DND-41 (cell line): ENCODE measurements at places on chromosomes 7 and 10.
A peak's percentile ranks its signal among the peaks of the same experiment; 100 is the strongest.

DNA sequence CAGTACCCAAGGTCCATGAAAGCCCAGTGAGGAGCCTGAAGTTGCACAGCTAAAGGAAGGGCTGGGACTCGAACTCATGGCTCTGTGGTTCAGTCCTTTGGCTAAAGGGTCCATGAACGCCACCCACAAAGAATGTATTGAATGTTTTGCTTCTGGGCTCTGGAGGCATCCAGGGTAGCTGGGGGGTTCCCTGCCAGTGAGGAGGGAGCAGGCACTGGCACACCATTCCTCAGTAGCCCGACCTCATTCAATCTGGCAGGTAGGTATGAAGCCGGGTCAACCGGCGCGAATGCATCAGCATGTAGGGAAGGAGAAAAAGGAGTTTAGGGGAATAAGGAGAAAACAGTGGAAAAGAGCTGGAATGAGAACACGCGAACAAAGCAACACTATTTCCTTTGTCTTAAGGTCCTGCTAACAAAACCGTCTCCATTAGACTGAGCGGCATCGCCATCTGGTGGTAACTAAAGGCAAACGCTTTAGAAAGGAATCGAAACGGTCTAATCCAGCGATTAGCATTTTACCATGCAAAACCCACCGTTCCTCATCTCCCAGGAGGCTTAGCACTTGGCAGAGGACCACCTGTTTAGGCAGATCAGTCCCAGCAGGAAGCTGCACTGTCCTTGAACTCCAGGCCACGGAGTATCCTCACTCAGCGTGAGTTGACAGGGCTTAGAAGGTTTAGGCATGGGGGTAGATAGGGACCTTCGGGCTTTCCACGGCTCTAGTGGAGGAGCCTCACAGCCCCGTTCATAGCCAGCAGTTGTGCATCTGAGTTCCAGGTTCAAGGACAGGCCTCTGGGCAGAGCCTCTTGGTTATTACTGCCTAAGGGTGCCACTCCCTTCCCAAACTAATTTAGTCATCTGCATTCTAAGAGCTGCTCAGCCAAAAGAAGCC lies 122.8 kb downstream of the UBE2H start:
- peak; percentile 64 for DNase-seq

- no peak for DNase-seq
Measured at GRCh38 chr10:77907900-77908717, 18.4 kb downstream of the DLG5 start.

DNA sequence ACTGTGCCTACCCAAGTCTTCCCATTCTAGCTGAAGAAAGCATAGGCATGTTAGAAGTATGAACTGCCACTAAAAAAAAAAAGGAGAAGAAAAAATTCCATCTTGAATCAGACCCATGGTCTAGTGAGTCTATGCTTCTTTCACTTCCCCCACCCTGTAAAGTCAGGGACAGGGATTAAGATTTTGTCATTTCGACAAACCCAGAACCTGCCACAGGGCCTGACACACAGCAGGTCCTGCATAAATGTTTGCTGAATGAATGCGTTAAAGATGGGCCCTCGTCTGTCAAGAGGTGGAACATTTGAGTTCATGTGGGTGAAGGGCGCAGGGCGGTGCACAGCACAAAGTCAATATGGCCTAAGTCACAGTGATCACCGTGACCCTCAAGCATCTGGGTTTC lies 4.9 kb downstream of the HIPK2 start:
- DNase-seq = no peak

GRCh38 chr7:105662998-105663397 lies 81.7 kb upstream of the EFCAB10 start:
- no peak for DNase-seq

- DNase-seq = no peak
Measured at GRCh38 chr7:101553018-101553770, 75.9 kb downstream of the MYL10 start.

- no peak for DNase-seq
Measured at GRCh38 chr7:102000123-102000522, 182.7 kb downstream of the CUX1 start.

- DNase-seq = no peak
Measured at GRCh38 chr10:96507044-96507443, 6.7 kb downstream of the TLL2 start.

- DNase-seq = no peak
Measured at GRCh38 chr7:20954711-20955619, 168.3 kb upstream of the SP8 start.

- peak; percentile 64 for DNase-seq
Measured at GRCh38 chr10:35409094-35409582, 72.8 kb downstream of the CCNY start.

- DNase-seq = no peak
Measured at GRCh38 chr10:72322280-72323058, 32.2 kb downstream of the DNAJB12 start.

DNA sequence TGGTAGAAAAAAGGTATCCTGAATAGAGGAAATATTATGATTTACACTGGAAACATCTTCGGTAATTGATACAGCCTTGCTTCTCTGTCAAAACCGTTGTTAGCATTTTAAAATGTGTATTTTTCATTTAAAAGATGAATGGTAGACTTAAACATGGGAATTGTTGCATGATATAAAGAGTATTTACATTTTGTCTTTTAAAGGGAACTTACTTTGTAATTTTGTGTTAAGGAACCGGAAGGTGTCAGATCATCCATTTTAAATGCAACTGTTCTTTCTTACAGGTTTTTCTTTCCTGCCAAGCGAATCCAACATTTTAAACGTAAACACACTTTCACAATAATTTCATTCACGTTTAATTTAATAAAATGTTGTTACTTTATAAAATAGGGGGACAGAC lies 1.8 kb upstream of the IGF2BP3 start:
- DNase-seq = no peak

DNA sequence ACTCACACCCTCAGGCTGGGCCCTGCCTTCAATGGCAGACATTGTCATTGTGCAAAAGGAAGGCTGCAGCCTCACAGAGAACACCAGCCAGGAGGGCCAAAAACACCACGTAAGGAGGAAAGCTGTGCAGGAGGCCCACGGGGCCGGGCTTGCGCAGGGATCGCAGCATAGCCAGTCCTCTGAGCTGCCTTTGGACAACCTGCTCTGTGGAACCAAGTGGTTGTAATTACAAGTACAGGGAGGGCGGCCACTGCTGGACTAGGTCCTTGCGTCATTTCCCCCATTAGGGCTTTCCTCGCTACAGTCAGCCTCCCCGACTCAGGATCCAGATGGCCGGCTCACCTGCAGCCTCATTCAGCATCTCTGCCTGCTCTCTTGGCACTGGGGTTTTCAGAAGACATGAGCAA lies 66.9 kb downstream of the FAM53B start:
- no peak for DNase-seq

DNA sequence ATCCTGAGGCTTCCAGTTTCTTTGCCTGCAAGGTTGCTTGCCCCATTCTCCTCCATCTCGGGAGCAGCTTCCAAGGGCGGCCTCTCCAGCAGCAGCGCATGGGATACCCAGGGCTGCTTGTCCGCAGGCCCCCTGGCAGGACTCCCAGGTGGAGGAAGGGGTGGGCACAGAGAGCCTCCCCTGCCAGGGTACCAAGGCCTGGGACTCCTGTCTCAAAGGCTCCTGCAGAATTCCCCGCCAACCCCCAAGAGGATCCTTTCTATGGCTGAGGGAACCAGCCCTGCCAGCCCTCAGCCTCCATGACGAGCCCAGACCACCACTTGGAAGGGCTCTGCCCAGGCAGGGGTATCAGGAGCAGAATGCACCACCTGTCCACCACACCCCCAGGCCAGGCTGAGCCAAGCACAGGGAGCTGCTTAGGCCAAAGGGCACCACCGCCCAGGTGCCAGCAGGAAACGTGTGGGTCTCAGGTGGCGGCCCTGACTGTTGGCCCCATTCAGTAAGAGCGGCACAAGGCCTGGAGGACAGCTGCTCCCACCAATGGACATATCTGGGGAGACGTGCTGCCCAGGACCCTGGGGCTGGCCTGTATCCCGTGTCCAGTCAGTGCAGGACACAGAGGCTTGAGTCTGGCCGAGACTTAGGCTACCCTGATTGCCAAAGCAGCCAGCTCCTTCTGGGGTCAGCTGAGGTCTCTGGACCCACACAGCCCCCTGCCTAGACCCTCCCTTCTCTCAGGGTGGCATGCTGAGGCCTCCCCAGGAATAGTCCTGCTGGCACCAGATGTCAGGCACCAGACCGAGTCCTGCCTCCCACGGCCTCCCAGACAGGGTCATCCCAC lies 33.8 kb upstream of the INPP5A start:
- no peak for DNase-seq

DNA sequence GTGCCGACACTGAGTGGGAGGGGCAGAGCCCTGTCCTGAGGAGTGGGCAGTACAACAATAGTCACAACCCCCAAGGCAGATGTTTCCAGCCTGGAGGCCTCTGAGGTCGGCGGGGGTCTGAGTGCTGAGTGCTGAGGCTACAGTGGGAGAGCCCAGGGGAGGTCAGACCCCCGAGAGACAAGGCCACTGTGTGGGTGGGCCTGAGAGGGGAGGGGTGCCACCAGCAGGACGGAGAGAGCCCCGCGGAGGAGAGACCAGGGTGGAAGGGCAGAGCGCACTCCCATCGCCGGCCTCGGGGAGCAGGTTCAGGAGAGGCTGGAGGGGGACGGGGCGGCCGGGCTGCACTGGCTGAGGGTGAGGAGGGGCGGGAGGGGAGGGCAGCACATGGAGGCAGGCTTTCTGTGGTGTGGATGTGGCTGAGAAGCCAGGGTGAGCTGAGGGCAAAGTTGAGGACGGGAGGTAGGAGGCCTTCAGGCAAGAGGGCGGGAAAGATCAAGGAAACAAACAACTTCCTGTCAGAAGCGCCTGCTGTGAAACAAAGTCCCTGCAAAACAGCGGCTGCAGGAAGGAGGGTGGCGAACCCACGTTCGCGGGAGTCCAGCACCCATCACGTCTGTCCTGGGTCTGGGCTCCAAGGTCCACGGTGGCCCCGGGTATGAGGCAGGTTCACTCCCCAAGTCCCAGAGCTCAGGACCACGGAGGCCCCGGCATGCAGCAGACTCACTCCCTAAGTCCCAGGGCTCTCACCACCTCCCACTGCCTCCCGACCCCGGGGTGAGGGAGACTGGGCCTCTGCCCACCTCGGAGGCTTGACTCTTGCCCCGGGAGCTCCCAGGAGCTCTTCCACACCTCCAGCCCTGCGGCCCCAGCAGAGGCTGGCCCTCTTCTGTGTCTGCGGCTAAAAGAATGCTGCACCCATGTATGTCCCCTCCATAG lies 76.8 kb upstream of the NKX6-2 start:
- peak; percentile 54 for DNase-seq

- peak; percentile 38 for DNase-seq
Measured at GRCh38 chr10:28367929-28368484, 65.1 kb upstream of the MPP7 start.

GRCh38 chr7:101501351-101501750 lies 127.7 kb downstream of the MYL10 start:
- no peak for DNase-seq

- DNase-seq = peak; percentile 56
Measured at GRCh38 chr10:124066781-124067714, 26.4 kb downstream of the CHST15 start.

- no peak for DNase-seq
Measured at GRCh38 chr10:87868277-87868676, 4.9 kb downstream of the PTEN start.

GRCh38 chr10:55979203-55979602 lies 381.9 kb downstream of the ZWINT start:
- DNase-seq = no peak

GRCh38 chr7:516606-517456 lies 2.8 kb downstream of the PDGFA start:
- peak; percentile 37 for DNase-seq

GRCh38 chr7:48011951-48012350 lies 17.0 kb downstream of the SUN3 start:
- DNase-seq = no peak

DNA sequence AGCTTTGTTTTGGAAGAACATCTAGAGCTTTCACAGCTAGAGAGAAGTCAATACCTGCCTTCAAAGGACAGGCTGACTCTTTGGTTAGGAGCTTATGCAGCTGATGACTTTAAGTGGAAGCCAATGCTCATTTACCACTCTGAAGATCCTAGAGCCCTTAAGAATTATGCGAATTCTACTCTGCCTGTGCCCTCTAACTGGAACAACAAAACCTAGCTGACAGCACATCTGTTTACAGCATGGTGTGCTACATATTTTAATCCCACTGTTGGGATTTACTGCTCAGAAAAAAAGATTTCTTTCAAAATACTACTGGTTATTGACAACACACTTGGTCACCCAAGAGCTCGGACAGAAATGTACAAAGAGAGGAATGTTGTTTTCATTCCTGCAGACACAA lies 57.3 kb downstream of the PALS2 start:
- no peak for DNase-seq

DNA sequence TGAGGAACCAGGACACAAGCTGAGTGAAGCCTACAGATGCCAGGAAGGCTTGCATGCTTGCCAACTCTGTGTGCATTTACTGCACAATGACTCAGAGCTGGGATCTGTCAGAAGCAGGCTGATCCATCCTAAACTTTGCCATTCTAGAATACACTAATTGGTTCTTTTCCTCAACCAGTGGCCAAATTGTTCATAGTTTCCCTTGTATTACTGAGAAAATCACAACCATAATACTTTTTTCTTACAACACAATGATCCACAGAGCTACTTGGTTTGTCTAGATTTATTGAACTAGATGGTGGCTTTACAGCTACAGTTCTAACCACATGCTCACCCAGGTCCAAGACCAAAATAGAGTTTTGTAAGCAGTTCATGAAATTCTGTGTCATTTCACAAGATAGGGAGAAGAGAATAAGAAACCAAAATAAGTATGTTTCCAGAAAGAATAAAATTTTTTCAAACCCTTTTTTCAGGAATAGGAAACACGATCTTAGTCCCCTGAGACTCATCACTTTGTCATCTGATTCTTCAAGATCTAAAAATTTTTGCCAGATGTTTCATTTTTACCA lies 21.0 kb upstream of the LRRC17 start:
- no peak for DNase-seq

DNA sequence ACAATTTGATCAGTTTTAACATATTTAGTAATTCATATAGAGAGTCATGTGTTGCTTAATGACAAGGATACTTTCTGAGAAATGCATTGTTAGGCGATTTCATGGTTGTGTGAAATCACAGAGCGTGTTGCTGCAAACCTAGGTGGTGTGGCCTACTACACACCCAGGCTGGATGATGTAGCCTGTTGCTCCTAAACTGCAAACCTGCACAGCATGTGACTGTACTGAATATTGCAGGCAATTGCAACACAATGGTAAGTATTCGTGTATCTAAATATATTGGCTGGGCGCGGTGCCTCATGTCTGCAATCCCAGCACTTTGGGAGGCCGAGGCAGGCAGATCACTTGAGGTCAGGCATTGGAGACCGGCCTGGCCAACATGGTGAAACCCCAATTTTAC lies 73.7 kb upstream of the BAIAP2L1 start:
- DNase-seq = no peak

- no peak for DNase-seq
Measured at GRCh38 chr10:120657371-120657770, 193.8 kb upstream of the WDR11 start.
